ENCODE measurements at places on chromosomes 5 and 9.

- DNase-seq = no peak
- H3K4me1 ChIP-seq = no peaks in the 10 kb centered on the region
- H3K27me3 ChIP-seq = no peaks in the 10 kb centered on the region
- no peak overlapping the region for H3K4me3 ChIP-seq
- H3K36me3 ChIP-seq = no peaks in the 10 kb centered on the region
- H3K27ac ChIP-seq = no peak overlapping the region
These were observed 23.5 kb upstream of the CARTPT start for GRCh38 chr5:71695595-71695994.

DNA sequence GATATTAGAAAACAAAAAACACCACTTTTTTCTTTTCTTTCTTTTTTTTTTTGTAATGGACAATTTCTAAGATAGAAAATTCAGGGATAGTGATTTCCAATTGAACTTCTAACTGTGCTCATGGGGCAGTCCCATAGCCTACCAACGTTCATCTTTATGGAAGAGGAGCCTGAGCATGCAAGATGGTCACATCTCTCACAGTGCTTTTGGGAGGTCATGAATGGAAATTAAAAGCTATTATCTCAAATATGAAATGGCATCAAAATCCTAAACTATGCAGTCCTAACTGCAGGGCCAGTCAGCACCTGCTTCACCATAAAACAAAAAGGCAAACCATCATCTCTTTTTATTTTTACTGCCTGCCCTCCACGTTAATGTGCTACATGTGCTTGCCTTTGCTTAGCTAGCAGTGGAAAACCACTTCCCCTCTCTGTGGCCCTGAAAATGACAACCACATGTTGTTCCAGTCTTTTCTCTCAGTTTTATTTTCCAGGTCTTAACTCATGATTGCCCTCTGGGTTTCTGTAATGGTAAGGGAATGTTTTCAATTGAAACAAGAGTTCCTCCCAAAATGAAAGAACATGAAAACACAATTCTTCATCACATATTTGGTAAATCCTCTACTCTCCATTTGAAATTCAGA is 16.7 kb downstream of the IFNB1 start:
- no peak overlapping the region for H3K4me3 ChIP-seq
- DNase-seq = no peak
- no peaks in the 10 kb centered on the region for H3K4me1 ChIP-seq
- H3K27ac ChIP-seq = no peak overlapping the region

GRCh38 chr9:5893591-5894236 is 3.0 kb downstream of the MLANA start:
- no peak overlapping the region for H3K4me3 ChIP-seq
- no peak overlapping the region for H3K27ac ChIP-seq

DNA sequence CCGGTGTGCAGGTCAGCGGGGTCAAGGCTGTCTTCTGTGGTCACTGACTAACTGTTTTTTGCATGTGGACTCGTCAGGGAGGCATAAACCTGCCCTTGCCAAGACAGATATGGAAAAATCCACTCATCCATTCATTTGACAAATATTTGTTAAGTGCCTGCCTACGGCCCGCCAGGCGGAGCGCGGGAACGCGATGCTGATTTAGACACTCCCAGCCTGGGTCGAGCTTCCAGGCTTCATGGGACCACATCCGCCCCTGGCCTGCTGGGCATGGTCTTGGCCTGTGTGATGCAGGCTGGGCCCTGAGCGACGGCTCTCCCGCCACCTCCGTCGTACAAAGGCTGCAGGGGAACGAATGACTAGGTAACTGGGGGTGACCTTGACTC is 18.1 kb downstream of the MYMK start:
- no peaks in the 10 kb centered on the region for H3K36me3 ChIP-seq
- no peak overlapping the region for H3K4me3 ChIP-seq
- DNase-seq = peak; percentile 82

DNA sequence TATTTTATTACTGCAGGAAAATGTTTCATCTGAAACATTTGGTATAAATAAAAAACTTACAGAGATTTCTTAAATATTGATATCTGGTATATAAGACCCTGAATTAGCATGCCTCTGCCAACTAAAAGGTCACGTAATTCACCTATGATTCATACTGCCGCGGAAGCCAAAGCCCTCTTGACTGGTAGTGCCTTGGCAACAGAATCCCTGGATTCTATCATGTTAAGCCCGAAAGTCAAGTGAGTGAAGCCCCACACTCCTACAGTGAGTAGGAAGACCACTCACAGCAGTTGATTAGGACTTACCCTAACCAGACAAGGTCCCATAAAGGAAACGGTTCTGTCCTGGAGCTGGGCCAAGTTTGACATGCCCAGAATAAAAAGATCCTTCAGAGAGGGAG is 175.6 kb upstream of the NREP start:
- H3K27me3 ChIP-seq = no peaks in the 10 kb centered on the region
- no peak overlapping the region for H3K27ac ChIP-seq
- no peak for DNase-seq
- no peaks in the 10 kb centered on the region for H3K4me1 ChIP-seq
- H3K36me3 ChIP-seq = no peaks in the 10 kb centered on the region

DNA sequence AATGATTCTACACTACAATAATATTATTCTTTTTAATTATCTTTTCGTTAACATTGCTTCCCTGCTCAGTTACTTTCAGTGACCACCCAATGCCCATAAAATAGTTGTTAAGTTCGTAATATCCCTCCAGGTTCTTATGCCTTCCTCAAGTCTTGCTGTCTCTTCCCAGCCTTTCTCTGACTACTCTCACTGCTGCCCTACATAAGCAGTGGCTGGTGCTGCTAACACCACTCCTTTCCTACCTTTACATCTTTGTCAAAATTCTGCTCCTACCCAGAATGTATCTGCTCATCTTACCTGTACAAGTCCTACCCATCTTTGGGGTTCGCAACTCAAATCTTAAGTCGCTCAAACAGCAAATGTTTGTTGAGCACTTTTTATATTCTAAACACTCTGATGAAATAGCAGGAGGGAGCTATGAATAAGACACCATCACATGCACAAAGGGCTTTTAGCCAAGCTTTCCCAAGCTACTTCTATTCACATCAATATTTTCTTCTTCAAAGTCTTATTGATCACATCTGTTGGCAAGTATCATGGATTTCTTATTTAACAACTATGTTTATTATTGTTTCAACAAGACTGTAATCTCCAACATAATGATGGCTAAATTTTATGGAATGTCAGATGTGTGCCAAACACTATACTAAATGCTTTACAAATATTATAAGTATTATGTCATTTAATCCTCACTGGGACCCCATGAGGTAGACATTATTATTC is 29.5 kb downstream of the SLC25A46 start:
- no peak for DNase-seq
- no peak overlapping the region for H3K27ac ChIP-seq
- H3K27me3 ChIP-seq = no peaks in the 10 kb centered on the region
- no peaks in the 10 kb centered on the region for H3K36me3 ChIP-seq
- no peak overlapping the region for H3K4me3 ChIP-seq

DNA sequence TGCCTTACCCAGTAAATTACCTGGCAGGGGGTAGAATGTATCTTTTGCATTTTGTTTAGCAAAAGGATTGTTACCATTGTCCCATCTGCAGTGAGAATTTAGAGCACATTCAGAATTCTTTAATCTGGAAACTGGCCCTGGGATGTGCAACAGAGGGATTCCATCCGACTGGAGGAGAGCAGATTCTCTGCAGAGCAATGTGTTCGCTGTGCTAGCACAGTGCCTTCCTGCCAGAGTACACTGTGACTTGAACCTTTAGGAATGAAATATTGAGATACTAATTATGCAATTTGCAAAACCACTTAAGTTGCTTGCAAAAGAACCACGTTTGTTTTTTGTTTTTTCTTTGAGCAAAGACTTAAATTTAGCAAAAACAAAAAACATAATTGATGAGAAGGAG is 22.5 kb upstream of the DMRT1 start:
- no peaks in the 10 kb centered on the region for H3K27me3 ChIP-seq
- H3K4me3 ChIP-seq = no peak overlapping the region
- no peak for DNase-seq
- no peaks in the 10 kb centered on the region for H3K36me3 ChIP-seq

GRCh38 chr9:745761-746380 is 95.6 kb upstream of the DMRT1 start:
- no peaks in the 10 kb centered on the region for H3K36me3 ChIP-seq
- peak overlapping the region; percentile 32 for H3K27ac ChIP-seq
- H3K4me1 ChIP-seq = peaks cover 11% of the 10 kb centered on the region
- DNase-seq = no peak
- H3K27me3 ChIP-seq = no peaks in the 10 kb centered on the region
- no peak overlapping the region for H3K4me3 ChIP-seq

GRCh38 chr5:157454273-157454672 is 5.7 kb upstream of the NIPAL4 start:
- no peaks in the 10 kb centered on the region for H3K27me3 ChIP-seq
- H3K27ac ChIP-seq = no peak overlapping the region
- H3K4me1 ChIP-seq = peaks cover 2% of the 10 kb centered on the region
- no peak overlapping the region for H3K4me3 ChIP-seq

GRCh38 chr5:60852940-60853339 is 8.9 kb upstream of the ELOVL7 start:
- H3K36me3 ChIP-seq = no peaks in the 10 kb centered on the region
- H3K4me3 ChIP-seq = no peak overlapping the region
- H3K27ac ChIP-seq = no peak overlapping the region
- no peaks in the 10 kb centered on the region for H3K4me1 ChIP-seq
- no peaks in the 10 kb centered on the region for H3K27me3 ChIP-seq
- no peak for DNase-seq

- DNase-seq = no peak
- H3K36me3 ChIP-seq = no peaks in the 10 kb centered on the region
- no peak overlapping the region for H3K4me3 ChIP-seq
- H3K27ac ChIP-seq = no peak overlapping the region
These were observed 639.7 kb downstream of the CCDC171 start for GRCh38 chr9:16192403-16193017.

DNA sequence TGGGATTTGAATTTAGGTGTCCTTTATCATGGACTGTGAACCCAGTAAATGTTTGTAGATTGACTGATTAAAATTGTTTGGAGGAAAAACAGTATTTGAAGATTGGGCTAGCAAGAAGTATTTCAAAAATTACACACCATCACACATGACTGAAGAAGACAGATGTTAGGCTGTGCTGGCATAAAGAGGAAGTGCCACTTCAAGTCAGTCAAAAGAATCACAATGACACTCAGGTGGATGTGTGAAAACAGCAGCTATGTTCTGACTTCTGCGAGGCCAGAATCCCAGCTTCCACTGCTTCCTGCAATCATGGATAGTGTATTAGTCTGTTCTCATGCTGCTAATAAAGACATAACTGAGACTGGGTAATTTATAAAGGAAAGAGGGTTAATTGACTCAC is 393.3 kb downstream of the DMRT2 start:
- no peaks in the 10 kb centered on the region for H3K27me3 ChIP-seq
- no peak overlapping the region for H3K27ac ChIP-seq
- H3K36me3 ChIP-seq = no peaks in the 10 kb centered on the region
- DNase-seq = no peak
- no peak overlapping the region for H3K4me3 ChIP-seq

DNA sequence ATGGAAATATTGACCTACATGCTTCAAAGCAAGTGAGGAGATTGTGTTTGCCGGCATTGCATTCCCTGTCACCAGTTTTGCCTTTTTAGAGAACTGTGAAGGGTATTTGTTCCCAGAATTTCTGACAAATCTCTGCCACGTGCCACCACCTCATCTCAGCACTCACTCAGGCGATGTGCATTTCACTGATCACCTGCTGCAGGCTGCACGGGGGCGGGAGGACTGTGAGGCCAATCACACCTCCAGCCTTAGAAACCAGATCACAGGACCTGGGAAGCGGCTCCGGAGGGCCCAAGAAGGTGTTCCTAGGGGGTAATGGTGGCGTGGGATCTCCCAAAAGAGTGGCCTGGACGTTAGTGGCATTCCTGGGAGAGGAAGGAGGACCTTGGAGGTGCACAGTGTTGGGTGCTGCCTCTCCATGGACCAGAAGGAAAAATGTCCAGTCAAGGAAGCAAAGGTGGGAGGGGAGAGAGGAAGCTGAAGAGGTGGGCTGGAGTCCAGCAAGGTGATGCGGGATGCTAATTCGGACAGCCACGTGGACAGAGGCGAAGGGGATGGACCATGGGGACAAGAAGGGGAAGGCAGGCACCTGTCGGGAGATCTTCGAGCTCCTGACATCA is 63.6 kb upstream of the OLFM1 start:
- H3K36me3 ChIP-seq = no peaks in the 10 kb centered on the region
- H3K27me3 ChIP-seq = no peaks in the 10 kb centered on the region
- no peak overlapping the region for H3K27ac ChIP-seq
- DNase-seq = no peak

GRCh38 chr5:24714746-24715145 is 70.0 kb upstream of the CDH10 start:
- no peaks in the 10 kb centered on the region for H3K4me1 ChIP-seq
- H3K27ac ChIP-seq = no peak overlapping the region
- no peak overlapping the region for H3K4me3 ChIP-seq
- H3K27me3 ChIP-seq = no peaks in the 10 kb centered on the region
- H3K36me3 ChIP-seq = no peaks in the 10 kb centered on the region

GRCh38 chr5:73032635-73033034 is 76.8 kb downstream of the FCHO2 start:
- no peak overlapping the region for H3K4me3 ChIP-seq
- H3K27ac ChIP-seq = no peak overlapping the region
- H3K4me1 ChIP-seq = no peaks in the 10 kb centered on the region
- H3K27me3 ChIP-seq = no peaks in the 10 kb centered on the region
- DNase-seq = no peak

- no peaks in the 10 kb centered on the region for H3K36me3 ChIP-seq
- H3K4me3 ChIP-seq = no peak overlapping the region
- no peak overlapping the region for H3K27ac ChIP-seq
- no peaks in the 10 kb centered on the region for H3K27me3 ChIP-seq
- no peak for DNase-seq
These were observed 9.0 kb downstream of the OR1J1 start for GRCh38 chr9:122468735-122469134.

DNA sequence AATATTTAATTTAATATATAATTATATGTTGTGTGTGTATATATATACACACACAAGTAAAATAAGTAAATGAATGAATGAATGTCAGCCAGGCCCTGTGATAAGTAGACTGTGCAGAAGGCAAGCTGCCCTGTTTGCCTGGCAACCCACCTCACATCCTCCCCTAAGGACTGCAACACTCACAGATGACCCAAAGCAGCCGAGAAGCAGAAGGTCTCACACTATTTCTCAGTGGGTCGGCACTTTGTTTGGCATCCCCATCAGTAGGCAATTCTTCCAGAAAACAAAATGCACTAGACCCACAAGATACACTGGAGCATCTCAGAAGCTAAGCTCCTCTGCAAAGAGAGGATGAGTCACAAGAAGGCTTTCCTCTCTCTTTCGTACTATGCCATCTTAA is 152.1 kb upstream of the GRAMD2B start:
- no peaks in the 10 kb centered on the region for H3K27me3 ChIP-seq
- H3K4me1 ChIP-seq = no peaks in the 10 kb centered on the region
- no peak overlapping the region for H3K27ac ChIP-seq
- no peaks in the 10 kb centered on the region for H3K36me3 ChIP-seq
- DNase-seq = no peak

- H3K27ac ChIP-seq = no peak within 1 kb of the TSS
- no peaks in the 10 kb centered on the region for H3K4me1 ChIP-seq
- H3K36me3 ChIP-seq = no peaks in the 10 kb centered on the region
- no peak for DNase-seq
- H3K27me3 ChIP-seq = no peaks in the 10 kb centered on the region
- H3K4me3 ChIP-seq = no peak within 1 kb of the TSS
These were observed at the start of gene ITK for GRCh38 chr5:157180374-157181264. ITK (plus strand) TSS chr5:157180840; CDS start chr5:157180978, 138 bp downstream.

GRCh38 chr5:10712574-10713366 is 48.3 kb downstream of the DAP start:
- no peak overlapping the region for H3K27ac ChIP-seq
- no peak for DNase-seq
- no peaks in the 10 kb centered on the region for H3K27me3 ChIP-seq
- H3K4me1 ChIP-seq = no peaks in the 10 kb centered on the region
- H3K4me3 ChIP-seq = no peak overlapping the region
